Fibroblast of lung (primary cell): ENCODE measurements at places on chromosomes 16 and 17. TPM values are rescaled to one million over a fixed set of nuclear protein-coding genes. Genes with fewer than 3 reads are reported as not detected.

- no peak for DNase-seq
Measured at GRCh38 chr17:57739402-57740234, 5.5 kb downstream of the CCDC182 start.

DNA sequence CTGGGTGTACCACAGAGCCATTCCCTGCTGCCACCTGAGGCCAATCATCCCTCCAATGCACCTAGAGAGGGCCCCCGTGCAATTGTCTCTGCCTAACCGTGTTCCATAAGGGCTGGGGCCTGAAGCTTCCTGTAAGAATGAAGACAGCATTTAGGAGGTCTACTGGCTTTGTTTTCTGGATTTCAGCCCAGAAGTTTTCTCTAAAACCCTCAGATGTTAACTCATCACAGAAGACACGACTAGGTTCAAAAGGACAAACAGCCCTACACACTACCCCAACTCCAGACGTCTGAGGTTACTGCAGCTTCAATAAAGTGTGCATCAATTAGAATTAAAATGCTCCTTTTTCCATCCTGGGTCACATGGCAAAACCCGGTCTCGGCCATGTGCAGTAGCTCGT is 10.8 kb upstream of the DRG2 start:
- DNase-seq, result peak; percentile 19

GRCh38 chr17:68383443-68384321 is 73.6 kb downstream of the WIPI1 start:
- peak; percentile 94 for DNase-seq

DNA sequence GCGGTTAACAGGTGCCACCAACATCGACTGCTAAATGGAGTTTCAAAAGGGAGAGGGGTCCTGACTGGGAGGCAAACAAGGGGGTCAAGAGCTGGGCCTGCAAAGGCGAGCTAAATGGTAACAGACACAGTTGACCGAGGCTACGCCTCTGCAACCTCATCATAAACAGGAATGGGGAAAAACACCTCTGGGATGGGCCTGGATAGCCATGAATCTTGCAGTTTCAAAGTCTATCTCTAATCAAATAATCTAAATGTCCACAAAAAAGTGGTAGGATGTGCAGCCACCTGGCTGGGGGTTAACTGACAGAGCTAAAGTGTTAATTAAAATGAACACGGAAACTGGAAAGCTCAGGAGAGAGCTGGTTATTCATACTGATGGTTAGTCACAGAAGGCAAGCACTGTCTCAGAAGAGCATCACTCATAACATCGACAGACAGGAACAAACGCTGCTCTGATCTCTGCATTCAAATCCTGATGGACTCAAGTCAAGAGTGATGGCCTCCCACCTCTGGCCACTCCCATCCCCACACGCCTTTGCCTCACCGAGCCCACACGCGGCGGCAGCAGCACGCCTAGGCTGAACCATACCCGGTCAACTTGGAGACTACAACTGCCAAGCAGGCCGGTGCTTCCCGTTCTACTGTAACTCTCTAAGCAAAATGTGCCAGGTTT is 56.3 kb downstream of the CREBBP start:
- no peak for DNase-seq

GRCh38 chr17:40315206-40315605 is 6.2 kb downstream of the RARA start:
- no peak for DNase-seq

DNA sequence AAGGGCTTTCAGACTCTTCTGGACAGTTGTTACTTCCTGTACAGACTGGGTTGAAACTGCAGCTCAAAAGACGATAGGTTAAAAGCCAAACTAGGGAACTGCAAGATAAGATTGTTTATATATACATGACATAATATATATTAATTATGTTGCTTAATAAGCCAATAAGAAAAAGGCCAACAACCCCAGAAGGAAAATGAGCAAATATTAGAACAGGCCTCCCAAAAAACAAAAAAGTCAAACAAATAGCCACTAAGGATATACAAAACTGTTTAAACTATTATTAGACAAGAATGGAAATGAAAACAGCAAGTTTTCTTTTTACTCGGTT is 495 bp upstream of the CMTR2 start:
- DNase-seq, result no peak

HP gene
- total RNA-seq, result not detected in 2 replicates

DNA sequence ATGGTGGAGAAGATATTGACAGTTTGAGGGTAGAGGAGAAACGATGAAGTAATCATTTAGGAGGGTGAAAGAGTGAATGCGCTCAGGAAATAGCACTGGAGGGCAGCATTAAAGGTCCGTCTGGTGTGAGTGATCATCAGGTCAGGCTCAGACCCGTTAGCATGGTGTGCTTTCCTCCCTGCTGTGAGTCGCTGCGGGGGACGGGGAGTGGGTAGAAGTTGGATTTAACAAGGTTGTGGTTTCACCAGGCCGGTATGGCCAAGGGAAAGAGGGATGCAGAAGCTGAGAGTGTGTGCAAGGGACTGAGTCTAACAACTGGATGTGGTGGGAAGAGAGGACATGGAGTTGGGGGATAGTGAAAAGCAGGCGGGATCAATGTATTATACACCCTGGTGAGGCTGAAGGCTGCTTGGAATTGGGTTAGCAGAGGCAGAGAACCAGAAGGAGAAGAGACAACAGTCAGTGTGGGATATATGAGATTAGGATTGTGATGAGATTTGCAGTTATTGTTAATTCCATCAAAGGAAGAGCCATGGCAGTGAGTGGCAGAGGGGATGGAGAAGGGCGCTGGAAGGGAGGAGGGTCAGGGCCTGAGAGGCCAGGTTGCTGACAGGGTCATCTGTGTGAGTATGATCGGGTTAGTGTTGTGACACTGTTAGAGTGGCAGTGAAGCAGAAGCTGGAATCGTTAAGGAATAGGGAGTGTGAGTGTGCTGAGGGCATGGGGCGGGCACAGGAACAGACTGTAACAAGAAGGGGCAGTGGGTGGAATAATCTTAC is 59.0 kb upstream of the TBX2 start:
- DNase-seq, result no peak

DNA sequence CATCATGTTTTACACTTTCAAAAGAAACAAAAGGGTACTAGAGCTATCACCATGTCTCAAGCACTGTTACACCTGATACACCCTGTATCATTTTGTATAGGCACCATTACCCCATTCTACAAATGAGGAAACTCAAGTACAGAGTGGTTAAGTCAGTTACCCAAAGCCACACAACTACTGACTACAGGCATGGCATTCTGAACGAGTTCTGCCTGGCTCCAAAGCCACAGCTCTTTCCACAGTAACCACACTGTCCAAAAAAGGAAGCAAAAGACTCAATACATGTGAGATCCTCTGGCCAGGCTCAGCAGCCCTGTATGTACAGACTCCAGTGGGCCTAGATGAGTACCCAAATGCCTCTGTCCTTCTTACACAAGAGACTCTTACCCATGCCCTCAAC is 4.7 kb downstream of the DYNC1LI2 start:
- peak; percentile 68 for DNase-seq

DNA sequence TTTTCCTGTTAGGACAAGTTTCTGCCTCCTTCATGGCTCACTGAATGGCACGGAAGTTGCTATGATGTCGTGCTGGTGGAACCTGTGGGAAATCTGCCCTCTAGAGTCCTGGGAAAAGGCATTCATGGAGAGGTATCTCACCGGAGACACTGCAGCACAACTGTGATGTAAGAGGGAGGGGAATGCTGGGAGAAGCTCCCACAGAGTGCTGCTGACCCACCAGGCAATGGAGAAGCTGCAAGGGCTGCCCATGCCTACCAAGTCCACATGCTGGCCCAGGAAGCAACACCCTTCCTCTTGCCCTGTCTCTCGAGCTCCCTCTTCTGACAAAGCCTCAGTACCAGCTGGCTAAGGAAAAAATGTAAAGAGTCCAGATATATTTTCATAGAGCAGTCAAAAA is 45.2 kb upstream of the SLC5A11 start:
- peak; percentile 33 for DNase-seq

DNA sequence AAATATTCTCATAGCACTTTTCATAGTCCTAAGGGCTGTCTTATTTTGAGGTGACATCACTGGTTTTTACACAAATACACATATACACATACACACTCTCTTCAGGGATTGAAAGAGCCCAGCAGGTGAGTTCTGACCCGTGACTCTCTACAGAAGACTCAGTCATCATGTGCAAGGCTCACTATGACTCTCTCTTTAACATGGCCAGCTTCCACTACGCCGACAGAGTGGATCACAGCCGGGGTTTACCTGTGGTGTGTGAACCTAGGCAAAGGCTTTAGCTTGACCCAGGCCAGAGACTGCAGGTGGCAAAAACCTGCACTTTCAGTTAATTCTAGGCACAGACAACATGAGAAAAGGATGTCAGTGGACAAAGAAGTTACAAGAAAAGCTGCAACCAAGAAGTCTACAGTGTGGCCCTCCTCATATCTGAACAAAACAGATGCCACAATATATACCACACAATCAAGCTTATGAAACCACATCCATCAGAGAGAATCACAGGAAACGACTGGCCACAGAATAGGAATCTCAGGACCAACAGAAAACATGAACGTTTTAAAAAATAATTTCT is 56.5 kb downstream of the CYTH1 start:
- DNase-seq, result no peak

FBRS gene
- 16.7 and 20.8 TPM in 2 replicates for total RNA-seq

TBC1D3L gene
- total RNA-seq, result 1.8 and 4.8 TPM in 2 replicates

GRCh38 chr16:27355610-27356009 is 41.8 kb downstream of the IL4R start:
- peak; percentile 39 for DNase-seq

ALOX15B gene
- total RNA-seq, result not detected in 2 replicates

- peak; percentile 68 for DNase-seq
Measured at GRCh38 chr17:56737421-56738161, 96.1 kb downstream of the C17orf67 start.

FBXW10 gene
- total RNA-seq, result under 0.01 and 0.17 TPM in 2 replicates

DNA sequence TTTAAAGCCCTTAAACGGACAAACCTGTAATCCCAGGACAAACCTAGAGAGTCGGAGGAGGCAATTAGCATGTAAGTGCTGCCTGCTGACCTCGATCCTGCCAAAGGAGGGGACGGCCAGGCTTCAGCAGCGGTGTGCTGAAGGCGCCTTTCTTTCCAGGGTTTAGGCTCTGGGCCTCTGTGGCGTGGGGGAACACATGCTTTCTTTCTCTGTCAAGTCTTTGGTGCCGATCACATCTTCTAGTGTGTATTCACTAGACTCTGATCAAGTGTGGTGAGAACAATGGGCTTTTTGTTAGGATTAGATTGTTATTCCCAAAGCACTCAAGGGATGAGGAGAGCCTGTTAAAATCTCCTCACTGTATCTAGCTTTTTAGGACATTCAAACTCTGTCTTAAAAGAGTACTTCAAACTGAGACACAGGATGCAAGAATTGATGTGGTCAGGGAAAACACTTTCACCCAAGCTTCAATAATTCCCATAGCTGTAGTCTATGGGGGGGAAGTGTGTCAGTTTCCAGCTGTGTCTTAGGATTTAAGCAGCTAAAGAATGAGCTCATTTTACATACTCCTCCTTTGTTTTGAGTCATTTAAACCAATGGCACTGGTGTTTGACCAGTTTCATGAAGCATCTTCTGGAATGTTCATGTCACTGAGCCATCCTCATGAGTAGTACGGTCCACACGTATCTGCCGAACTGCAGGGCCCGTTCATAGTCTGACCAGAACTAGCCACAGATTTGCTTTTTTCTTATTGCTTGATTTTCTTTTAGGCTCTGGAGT is 51.2 kb downstream of the RPA1 start:
- peak; percentile 52 for DNase-seq

DNA sequence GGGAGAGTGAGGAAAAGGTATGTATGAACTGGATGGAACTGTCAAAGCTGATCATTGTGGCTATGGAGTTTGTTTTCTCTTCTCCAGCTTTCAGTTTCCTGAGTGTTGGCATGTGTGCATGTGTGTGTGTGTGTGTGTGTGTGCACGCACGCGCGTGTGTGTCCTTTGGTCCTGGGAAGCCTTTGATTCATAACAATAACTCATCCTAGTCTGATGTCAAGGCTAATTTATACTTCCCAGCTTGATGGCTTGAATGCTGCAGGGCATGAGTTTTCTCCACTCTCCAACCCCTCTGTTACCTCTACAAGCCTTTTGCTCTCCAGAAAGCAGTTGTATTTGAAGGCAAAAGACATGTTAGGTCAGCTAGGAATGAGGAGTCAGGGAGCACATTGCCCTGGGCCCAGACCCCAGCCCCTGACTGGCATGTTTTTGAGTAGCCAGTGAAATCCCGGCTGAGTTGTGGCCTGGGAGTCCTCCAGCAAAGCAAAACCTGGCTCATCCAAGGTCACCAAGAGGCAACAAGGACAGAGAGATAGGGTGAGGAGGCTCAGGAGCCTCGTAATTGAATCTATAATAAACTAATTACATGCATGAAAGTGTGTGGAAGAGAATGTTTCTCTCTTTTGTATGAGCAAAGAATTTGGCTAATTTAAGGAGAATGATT is 8.9 kb upstream of the CDC42EP4 start:
- DNase-seq, result no peak

KCNJ18 gene
- not detected in 2 replicates for total RNA-seq

GRCh38 chr17:62821189-62822079 is 13.3 kb upstream of the MARCHF10 start:
- no peak for DNase-seq

RND2 gene
- 0.77 and 0.99 TPM in 2 replicates for total RNA-seq

- peak; percentile 12 for DNase-seq
Measured at GRCh38 chr17:17551361-17551760, 40.1 kb downstream of the PEMT start.

- peak; percentile 10 for DNase-seq
Measured at GRCh38 chr17:7626956-7627249, 718 bp downstream of the SAT2 start.

DNA sequence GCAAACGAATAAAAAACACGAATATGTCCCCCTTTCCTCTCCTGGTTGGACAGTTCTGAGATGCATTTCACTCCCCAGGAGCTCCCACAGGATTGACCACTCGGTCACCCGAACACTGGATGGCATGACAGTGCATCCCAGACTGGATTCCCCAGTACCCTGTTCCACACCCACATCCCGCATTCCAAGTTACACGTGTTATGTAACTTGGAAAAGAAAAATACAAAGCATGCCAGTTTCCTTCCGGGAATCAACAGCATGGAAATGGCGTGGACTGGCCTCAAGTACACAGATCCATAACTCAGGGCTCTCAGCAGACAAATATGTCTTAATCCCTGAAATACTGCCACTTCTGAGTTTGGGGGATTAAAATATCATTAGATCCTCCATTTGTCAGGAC is 12.6 kb upstream of the KLHL36 start:
- DNase-seq, result no peak

TBC1D3H gene
- not detected in 2 replicates for total RNA-seq

- DNase-seq, result no peak
Measured at GRCh38 chr17:56300144-56300543, 146.9 kb downstream of the ANKFN1 start.

TBX4 gene
- total RNA-seq, result 35.2 and 44.1 TPM in 2 replicates

GRCh38 chr16:782258-782657 is 5.9 kb downstream of the RPUSD1 start:
- no peak for DNase-seq
